ENCODE measurements at places on chromosomes 4 and X. TPM values are rescaled to one million over a fixed set of nuclear protein-coding genes. Genes with fewer than 3 reads are reported as not detected.

PABPC5 gene
- total RNA-seq: 1.6 TPM

SAGE1 gene
- total RNA-seq: not detected

NUP62CL gene
- total RNA-seq: 2.7 TPM

OPRPN gene
- total RNA-seq: not detected

TBC1D8B gene
- total RNA-seq: 11.1 TPM

DNA sequence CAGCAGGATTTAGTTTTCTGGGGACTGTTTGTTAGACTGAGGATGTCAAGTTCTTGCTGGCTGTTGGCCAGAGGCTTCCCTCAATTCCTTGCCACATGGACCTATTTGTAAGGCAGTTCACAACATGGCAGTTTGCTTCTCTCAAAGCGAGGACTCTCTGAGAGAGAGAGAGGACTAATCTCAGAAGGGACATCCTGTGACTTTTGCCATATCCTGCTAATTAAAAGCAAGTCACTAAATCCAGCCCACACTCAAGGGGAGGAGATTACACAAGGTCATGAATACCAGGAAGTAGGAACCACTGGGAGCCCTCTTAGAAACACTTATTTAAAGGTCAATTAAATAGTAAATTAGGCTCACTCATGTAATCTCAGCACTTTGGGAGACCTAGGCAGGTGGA, 38.2 kb downstream of the PPP1R2C start:
- no peak for DNase-seq

DNA sequence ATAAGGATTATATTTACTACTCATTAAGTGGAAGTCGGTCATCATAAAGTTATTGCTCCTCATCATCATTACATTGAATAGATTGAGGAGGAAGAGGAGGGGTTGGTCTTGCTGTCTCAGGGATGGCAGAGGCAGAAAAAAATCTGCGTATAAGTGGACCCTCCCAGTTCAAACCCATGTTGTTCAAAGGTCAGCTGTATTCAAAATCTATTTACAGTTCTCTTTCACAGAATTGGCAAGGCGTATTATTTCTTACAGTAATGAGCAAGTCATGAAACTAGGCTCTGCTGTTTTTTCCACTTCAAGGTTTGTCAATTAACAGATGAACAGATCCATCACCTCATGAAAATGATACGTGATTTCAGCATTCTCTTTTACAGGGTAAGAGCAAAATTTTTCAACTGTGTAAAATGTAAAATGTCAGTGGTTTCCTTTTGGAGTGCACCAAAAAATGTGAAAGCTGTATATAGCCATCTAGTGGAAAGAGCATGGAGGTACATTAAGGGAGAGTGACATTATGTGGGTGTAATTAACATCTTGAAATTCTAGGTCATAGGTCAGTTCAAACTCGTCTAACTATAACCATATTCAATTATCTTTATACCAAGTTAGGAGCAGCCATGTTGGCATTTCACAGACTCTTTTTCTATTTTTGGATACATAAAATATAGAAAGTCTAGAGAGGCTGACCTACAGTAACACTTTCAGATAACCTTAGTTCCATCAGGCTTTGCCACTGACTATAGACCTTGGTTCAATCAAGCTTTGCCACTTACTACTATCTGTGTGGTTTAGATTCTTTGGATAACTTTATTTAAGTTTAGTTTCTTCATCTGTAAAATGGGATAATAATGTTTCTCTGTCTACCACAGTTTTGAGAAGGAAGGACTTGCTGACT, 30.1 kb downstream of the NEIL3 start:
- DNase-seq: no peak

GRCh38 chr4:124135409-124135813, 577.1 kb downstream of the ANKRD50 start:
- DNase-seq: no peak

- no peak for DNase-seq
Observed at GRCh38 chr4:52976523-52977230, 114.6 kb downstream of the RASL11B start.

DNA sequence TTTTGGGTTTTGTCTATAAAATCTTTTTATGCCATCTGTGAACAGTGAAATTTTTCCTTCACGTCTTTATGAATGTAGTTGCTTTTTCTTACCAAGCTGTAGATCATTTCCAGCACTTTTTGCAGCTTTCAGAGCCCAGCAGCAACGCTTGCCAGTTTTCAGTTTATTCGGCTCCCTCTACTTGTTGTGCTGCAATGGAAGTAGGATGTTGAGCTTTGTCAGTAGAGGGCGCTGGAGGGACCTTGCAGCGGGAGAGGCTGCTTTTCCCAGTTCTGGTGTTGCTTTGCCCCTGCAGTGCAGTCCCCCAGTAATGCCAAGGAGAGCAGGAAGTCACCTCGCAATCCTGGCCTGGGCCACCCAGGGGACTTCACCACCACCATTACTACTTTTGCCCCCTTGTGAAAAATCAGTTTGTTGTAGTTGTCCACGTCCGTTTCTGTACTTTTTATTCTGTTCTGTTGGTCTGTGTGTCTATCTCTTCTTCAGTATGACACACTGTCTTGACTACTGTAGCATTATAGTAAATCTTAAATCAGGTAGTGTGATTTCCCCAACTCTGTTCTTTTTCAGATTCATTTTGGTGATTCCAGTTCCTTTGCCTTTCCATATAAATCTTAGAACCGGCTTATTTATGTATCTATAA, 21.8 kb downstream of the CMC4 start:
- no peak for DNase-seq

DNA sequence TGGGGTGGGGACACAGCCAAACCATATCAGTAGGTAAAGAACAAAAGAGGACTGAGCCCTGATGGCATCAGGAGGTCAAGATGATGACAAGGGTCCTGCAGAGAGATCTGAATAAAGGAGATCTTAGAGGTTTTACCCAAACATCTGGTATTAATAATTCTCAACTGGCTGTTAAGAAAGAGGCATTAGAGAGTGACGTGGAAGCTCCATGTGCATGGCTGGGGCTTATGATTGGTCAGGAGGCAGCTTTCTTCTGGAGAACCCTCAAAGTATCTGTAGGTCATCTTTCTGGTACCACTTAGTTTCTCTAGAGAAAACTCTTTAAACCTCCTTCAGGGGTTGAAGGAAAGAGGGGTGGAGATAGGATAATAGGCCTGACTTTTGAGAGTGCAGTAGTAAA, 18.7 kb downstream of the MGST2 start:
- no peak for DNase-seq

- no peak for DNase-seq
Observed at GRCh38 chr4:121679267-121679666, 17.5 kb downstream of the ANXA5 start.

DNA sequence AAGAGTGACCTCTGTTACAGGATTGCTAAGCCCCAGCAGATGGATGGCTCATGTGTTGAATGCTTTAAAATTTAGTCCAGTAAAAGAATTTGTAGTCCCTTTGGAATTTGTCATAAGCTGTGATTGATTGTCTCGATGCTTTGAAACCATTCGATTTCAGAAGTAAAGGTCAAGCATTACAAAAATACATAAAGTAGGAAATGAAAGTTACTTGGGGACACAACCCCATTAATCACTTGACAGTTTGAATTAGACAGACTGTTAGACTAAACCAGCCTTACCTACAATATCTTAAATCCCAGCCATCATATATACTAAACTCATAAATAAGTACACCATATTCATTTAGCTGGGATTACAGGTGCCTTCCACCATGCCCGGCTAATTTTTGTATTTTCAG, 6.6 kb downstream of the REST start:
- no peak for DNase-seq

DNA sequence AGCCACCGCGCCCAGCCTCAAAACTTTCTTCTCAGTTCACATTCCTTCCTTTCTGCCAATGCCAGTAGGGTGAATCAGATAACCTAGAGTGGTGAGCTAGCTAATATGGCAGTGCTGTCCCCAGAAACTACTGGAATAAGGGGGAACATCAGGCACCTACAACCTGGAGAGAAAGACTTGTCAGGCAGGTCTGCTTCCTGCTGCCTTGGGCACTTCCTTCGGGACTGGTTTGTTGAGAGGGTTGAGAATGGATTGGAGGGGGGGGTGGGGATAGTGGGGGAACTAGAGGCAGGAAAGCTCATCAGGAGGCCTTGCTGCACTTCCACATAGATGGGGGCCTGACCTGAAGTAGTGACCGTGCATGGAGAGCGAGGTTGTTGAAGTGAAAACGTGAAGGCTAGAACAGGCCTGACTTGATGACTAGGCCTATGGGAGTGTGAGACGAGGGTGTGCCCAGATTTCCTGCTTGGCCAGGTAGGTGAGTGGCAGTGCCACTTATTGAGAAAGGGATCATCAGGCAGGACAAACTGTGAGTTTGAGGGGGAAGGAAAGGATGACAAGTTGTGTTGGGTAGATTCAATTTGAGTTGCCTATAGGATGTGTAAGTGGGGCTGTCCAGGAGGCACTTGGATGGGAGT, 33.4 kb downstream of the SLC25A5 start:
- peak; percentile 55 for DNase-seq

DNA sequence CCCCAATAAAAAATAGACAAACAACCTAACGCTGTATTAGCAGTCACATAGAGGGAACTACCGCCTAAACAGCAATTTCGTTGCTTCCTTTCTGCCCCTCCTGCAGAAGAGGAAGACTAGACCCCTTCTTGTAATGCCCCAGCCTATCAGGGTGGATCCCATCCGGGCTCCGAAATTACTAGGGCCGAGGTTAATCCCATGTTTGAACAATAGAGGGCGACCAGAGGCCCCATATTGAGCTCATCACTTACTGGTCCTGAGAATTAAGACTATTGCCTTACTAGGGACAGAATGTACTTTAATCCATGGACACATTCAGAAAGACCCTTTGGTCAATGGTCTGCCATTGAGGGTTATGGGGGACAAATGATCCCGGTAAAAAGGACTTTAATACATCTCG, 11.8 kb upstream of the ZNF630 start:
- DNase-seq: peak; percentile 51

DNA sequence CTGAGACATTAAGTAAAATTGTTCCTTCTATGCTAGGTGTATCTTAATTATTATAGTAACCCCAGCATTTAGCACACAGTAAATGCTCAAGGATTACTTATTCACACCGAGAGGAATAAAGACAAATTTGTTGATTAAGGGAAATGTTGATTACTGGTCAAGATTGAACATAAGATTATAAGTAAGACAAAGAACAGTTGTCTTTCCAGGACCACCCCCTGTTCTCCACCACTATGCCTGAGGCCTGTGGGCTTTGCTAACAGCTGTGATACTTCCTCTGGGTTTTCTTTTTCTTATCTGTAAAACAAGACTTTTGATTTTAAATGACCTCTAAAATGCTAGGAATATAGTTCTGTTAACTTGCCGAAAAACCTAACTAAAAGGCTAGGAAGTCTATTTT, 128.0 kb downstream of the DCLK2 start:
- DNase-seq: no peak

Data from ureter (tissue), 1 donor.